ENCODE measurements at places on chromosomes 5 and 9. TPM values are rescaled to one million over a fixed set of nuclear protein-coding genes. Genes with fewer than 3 reads are reported as not detected.

PPP3R2 gene
- not detected for total RNA-seq

C5orf52 gene
- not detected for total RNA-seq

GRCh38 chr5:93407454-93407853, 173.6 kb downstream of the NR2F1-AS1 start:
- DNase-seq: no peak

- no peak for DNase-seq
These were observed 12.3 kb downstream of the DCANP1 start for GRCh38 chr5:135434591-135435466.

DNA sequence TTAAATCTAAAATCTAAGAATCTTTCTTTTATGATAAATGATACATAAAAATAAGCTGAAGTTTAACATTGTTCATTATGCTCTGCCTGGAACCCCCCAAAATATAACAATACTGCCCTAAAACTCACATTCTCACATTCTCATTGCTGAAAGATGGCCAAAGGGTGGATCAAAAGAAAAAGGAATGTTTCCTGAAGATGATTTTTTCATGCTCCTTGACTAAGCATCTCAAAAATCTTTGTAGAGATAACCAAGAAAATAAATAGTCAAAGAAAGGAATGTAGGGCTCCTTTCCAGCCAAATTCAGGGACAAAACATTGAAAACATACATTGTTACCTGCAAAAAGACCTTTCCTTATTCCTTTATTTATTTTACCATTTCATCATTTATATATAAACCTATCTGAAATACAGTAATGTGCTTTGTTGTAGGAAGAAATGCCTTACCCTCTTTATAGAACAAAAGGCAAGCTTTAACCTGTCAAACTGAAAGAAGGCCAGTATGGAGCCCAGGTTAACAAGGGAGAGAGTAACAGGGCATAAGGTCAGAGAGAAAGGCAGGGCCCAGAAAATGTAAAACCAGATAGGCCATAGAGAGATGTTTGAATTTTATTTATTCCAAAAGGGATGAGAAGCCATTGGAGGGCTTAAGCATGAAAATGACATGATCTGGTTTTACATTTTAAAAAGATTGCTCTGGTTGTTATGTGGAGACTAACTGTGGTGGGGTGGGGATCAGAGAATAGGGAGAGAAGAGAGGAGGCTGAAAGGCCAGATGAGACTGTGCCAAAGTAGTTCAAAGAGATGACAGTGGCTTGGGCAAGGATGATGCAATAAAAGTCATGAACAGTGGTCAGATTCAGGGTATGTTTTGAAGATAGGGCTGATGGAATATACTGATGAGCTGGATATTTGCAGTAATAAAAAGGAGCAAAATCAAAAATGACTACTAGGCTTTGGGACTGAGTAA, 37.3 kb upstream of the CDK5RAP2 start:
- DNase-seq: no peak

DNA sequence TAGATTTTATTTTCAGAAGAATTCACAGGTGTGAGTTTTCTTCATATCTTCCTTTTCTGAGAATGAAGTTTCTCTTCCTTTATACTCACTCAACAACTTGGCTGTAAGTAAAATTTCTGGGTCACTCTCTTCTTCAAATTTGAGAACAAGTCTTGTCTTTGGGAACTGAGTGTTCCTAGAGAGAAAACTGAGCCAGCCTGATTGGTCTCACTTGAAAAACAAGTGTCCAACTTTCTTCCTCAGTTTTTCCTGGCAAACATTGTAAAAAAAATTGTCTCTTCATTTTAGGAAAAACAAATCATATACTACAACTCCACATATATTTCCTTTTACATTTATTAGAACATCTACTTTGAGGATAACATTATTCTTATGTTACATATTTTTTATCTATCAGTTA, 156.1 kb upstream of the GHR start:
- DNase-seq: no peak

SCGB3A2 gene
- total RNA-seq: not detected

DNA sequence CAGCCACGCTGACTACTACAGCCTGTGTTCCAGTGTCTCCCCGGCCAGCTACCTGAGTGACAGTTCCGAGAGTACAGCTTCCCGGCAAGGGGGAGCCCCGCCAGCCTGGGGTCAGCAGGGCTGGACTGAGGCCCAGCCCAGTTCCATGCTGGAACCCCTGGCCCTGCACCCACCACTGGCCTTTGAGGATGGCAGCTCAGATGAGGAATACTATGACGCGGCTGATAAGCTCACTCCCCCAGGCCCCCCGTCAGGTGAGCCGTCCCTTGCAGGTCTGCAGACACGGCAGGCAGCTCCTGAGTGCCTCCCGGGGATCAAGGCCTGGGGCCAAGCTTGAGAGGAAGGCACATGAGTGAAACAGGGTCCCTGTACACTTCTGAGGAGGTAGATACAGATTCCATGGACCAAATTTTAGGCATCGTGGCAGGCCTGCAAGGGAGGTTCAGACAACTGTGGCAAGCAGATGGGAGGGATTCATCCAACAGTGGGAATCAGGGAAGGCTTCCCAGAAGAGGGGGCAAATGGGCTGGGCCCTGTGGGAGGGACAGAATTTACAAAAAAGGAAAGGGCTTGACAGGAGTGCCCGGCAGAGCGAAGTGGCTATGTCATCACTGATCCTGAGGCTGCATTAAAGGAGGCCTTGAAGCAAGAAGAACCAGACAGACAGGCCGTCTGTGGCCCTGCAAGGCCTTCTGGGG, 12.8 kb upstream of the TRMT10B start:
- no peak for DNase-seq

DNA sequence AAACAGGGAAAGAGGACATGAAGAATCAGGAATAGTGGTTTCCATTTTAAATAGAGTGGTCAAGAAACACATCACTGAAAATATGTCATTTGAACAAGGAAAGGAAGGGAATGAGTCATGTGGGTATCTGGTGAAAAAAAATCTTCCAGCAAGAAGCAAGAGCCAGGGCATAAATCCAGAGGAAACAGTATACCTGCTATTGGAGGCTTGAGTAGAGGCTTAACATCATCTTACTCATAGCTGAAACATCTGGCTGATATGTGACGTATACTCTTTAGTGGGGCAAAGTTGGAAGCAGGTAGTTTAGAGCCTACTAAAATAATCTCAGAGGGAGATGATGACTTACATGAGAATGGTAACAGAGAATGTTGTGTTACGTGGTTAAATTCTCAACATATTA, 517.2 kb downstream of the CAAP1 start:
- no peak for DNase-seq

GRCh38 chr9:17487467-17487866, 91.4 kb upstream of the SH3GL2 start:
- no peak for DNase-seq

DNA sequence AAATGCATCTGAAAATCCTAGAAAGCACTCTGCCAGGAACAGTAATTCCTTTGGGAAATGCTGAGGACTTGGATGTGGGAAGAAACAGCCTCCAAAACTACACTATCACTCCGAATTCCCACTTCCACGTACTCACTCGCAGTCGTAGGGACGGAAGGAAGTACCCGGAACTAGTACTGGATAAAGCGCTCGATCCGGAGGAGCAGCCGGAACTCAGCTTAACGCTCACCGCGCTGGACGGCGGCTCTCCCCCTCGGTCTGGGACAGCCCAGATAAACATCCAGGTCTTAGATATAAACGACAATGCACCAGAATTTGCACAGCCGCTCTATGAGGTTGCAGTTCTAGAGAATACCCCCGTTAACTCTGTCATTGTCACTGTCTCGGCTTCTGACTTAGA, 786 bp downstream of the PCDHB3 start:
- no peak for DNase-seq

DNA sequence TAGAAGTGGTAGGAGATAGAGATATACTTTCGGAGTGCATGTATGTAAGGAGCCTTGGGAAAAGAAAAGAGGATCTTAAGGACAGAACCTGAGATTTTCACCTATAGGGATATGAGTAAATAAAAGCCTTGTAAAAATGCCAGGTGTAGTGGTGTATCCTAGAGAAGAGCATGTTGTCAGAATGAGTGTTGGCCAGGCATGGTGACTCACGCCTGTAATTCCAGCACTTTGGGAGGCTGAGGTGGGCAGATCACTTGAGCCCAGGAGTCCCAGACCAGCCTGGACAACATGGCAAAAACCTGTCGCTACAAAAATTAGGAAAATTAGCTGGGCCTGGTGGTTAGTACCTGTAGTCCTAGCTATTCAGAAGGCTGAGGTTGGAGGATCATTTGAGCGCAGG, 76.0 kb downstream of the IPO11 start:
- no peak for DNase-seq

DNA sequence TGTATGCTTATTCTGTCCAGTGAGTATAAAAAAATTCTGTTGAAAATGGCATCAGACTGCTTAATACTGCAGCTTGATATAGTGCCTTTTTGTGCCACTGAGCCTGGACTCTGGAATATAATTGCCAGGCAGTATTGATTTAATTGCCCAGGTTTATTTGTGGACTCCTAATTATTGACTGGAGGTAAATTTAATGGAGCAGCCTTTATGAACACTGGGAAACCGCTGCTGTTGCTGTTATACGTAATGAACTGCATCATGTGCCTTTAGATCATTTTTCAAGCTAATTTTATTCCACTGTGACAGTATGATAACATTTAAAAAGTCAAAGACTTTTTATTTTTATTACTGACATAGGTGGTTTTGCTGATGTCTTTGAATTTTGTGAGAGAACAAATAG, 90.2 kb upstream of the SH3GL2 start:
- DNase-seq: no peak

Data from omental fat pad (tissue), 4 donors.